ENCODE measurements at places on chromosomes 11 and 22.

DNA sequence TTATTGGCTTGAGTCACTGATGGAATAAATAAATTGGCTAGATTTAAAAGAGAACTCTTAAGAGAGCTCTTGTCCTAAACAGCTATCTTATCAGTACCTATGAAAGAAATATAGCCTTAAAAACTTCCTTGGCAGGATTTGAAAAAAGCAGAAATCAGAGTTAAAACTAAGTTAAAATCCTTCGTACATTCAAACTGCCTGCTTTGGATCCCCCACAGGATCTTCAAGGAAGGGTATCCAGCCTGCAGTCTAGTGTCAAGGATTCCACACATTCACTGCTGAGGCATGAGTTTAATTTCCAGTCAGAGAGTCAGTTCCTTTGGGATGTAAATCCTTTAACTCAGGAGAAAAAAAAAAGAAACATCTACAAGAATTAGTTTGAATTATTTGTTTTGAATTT lies 242.9 kb upstream of the UBASH3B start:
- no peak for DNase-seq

DNA sequence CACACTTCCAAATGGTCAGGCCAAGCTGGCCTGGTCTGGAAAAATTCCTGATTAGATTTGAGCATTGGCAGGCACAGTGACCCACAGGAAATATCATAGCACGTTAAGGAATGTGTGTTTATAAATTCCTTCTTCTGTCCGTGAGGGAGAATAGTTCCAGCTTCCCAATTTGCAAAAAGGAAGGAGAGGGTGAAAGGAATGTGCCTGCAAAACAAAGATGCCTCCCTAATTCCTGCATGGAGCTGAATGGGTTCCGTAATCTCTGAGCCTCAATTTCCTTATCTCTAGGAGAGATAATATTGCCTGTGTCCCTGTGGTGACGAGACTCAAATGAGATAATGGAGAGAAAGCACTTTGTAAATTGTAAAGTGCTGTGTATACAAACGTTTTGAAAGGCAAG lies 105.1 kb downstream of the FEZ1 start:
- DNase-seq = peak; percentile 43

DNA sequence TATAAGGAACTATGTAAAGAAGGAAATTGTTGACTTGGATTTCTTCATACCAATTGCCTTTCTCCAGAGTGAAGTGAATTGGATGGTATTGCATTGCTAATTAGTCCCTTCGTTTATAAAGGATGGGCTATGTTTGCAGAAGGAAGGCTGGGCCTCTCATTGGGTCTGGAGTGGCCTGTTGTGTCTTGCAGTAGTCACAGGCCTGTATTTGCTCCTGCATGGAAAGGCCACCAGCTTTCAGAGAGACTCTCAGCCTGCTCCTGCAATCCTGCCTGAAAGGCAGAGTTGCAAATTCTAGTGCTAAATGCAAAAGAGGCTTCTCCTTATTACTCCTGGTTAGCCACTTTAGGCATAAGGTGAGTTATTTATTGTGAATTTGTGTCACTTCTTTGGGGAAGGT lies 103.8 kb downstream of the EXT2 start:
- DNase-seq = no peak

DNA sequence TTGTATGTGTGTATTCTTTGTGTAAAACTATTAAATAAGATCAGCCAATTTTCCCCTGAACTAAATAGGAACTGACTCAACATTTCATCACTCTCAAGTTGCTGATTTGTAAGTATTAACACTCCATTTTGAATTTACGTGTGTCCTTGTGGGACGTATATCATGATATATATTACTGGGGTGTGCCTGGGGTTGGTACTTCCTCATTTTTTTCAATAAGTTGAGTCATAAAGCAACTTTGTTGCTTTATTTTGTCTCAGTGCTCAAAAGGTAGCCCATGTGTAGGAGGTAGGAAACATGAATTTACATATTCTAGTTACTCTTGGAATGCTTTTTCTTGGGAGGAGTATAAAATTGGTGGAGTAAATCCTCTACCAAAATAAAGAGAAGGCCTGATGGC lies 193.9 kb upstream of the RAG2 start:
- DNase-seq = no peak

DNA sequence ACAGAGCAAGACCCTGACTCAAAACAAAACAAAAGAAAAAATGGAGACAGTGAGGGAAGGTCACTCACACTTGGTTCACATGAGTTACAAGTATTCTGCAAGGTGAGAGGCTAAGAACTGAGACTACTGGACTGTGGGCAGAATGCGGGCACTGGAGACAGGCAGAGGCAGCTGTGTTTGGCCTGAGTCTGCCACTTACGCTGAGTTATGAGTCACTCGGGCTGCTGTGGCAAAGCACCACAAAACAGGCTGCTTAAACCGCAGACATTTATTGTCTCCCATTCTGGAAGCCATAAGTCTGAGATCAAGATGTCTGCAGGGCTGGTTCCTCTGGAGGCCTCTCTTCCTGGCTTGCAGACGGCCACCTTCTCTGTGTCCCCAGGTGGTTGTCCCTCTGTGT lies 122.8 kb downstream of the SHANK2 start:
- no peak for DNase-seq

- no peak for DNase-seq
These were observed 98.2 kb downstream of the RDX start for GRCh38 chr11:110198031-110198729.

GRCh38 chr11:66188580-66188979 lies 79.9 kb upstream of the RAB1B start:
- peak; percentile 10 for DNase-seq
